K562 (cell line): ENCODE measurements at places on chromosomes 5 and 9.
A peak's percentile ranks its signal among the peaks of the same experiment; 100 is the strongest.

GRCh38 chr5:38117784-38118479, 140.4 kb upstream of the EGFLAM start:
- DNase-seq = no peak

DNA sequence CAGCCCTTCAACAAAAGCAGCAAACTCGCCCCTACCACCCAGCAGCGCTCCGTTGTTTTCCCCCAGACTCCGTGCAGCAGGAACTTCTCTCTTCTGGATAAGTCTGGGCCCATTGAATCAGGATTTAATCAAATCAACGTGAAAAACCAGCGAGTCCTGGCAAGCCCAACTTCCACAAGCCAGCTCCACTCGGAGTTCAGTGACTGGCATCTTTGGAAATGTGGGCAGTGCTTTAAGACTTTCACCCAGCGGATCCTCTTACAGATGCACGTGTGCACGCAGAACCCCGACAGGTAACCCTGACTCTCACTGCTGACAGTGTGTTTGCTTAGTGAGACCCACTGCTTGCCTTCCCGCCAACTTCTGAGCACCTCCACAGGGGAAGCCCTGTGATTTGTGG, 81.8 kb downstream of the PRDM6 start:
- DNase-seq = no peak

DNA sequence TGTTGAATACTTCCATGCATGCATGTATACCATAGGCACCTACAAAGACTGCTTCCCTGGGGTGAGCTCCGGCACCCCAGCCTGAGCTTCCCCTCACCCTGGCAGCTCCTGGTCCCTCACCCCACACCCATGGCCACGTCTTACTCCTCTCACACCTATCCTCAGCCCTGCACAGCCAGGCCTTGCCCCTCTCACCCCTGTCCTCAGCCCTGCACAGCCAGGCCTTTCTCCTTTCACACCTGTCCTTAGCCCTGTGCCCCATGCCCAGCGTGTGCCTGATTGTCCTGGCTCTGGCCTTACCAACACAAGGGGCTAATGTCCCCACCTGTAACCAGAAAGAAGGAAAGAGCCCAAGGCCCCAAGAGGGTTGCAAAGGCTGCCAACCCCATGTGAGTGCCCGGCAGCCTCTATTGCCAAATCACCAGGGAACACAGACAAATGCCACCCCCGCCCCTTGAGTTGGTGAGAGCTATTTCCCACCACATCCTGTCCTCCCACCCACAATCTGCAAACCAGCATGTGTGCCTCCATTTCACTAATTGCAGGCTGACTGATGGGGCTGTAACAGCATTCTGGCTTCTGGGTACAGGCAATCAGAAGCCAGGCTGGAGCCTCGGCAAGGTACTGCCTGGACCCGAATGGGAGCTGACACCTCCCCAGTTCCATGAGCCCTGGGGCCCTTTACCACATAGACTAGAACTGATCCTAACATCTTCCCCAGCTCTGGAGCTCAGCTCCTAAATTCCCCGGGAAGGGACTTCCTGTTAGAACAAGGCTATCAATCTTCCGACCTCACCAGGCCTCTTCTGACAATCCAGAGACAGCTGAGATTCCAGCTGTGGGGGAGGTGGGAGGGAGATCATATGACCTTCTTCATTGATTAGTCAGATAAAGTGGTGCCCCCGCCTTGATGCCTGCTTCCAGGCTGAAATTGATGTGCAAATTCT, 78.2 kb downstream of the FAM114A2 start:
- no peak for DNase-seq

DNA sequence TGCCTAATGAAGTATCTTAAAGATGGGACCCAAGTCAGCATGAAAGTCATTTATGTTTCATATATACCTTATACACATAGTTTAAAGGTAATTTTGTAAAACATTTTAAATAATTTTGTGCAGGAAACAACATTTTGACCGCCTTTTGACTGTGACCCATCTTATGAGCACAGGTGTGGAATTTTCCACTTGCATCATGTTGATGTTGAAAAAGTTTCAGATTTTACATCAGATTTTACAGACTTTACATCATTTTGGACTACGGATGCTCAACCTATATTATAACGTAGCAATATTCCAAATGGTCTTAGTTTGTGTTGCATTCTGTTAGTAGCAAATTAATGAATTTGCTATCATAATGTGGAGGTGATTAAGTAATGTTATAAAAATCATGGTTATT, 21.7 kb upstream of the FAM120AOS start:
- DNase-seq = no peak

DNA sequence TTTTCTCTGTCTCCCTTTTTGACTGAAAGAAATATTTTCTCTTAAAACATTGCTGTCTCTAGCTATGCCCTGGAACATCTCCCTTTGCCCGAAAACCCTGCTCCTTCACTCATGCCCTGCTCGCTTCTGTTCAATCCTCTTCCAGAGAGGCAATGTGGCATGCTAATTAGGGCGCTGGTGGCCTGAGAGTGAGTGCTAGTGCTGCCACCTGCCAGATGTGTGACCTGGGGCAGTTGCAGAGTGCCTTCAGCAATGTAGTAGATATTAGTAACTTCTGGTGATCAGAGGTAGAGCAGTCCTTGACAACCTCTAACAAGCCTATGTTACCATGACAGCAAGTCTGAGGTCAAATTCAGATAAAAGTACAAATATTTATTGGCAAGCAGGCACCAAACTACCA, 119.5 kb upstream of the OSMR start:
- no peak for DNase-seq

GRCh38 chr5:139760066-139761056, 35.2 kb upstream of the PSD2 start:
- no peak for DNase-seq

- no peak for DNase-seq
These were observed 63.5 kb downstream of the ENC1 start for GRCh38 chr5:74576941-74577456.

DNA sequence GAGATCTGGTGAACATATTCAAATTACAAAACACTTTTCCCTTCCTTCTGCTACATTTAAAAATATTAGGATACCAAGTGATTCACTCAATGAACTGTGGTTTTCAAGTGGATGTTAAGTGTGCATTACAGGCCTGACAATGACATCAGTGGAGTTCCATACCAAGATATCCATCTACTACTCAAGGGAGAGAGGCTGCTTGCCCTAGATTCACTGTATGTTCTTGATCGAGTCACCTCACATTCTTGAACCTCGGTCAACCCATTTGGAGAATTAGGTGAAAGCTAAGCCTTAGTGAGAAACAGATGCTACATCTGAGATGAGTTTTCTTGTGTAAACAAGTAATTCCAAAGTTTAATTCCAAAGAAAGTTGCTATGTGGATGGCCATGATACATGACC, 142.2 kb downstream of the FGF10 start:
- DNase-seq = no peak

GRCh38 chr9:115050002-115050490, 67.9 kb downstream of the TNC start:
- no peak for DNase-seq

DNA sequence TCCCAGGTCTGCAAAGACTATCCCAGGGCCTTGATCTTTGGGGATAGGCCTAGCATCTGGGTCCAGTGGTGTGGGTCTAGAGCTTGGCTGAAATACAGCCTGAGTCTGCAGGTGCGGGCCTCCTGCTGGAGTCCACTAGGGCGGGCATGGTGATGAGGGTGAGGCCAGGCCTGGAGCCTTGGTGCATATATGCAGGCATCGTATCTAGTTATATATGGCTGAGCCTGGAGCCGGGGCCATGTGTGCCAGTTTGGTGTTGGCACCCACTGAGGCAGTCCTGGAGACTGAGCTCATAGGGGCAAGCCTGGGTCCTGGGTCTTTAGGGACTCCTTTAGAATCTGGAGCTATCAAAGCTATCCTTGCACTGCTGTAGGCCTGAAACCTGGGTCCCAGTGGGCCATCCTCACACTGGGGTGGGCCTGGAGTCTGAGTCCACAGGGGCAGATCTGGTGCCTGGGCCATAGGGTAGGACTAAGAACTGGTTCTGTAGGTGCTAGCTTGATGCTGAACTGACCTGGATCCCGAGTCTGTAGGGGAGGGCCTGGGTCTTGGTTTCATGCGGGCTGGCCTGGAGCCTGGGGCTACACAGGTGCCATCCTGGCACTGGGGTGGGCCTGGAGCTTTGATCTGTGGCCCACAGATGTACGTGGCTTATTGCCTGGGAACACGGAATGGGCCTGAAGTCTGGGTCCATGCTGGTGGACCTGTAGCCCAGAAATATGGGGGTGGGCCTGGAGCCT, 346.5 kb upstream of the MEF2C start:
- no peak for DNase-seq

DNA sequence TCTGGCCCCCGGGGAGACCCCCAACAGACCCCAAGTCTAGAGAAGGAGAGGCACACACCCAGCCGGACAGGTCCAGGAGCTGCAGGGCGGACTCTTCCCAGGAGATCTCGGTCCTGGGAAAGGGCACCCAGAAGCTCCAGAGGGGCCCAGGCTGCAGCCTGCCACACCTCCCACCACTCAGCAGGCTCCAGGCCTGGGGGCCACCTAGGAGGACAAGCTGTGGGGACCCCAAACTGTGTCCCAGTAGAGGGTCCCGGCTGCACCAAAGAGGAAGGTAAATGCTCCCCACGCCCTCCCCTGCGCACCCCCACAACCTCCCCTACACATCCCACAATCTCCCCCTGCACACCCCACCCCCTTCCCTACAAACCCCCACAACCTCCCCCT, 48.5 kb downstream of the PLEKHG4B start:
- DNase-seq = no peak

- DNase-seq = no peak
These were observed 127.0 kb downstream of the ADAMTS12 start for GRCh38 chr5:33764786-33765185.

DNA sequence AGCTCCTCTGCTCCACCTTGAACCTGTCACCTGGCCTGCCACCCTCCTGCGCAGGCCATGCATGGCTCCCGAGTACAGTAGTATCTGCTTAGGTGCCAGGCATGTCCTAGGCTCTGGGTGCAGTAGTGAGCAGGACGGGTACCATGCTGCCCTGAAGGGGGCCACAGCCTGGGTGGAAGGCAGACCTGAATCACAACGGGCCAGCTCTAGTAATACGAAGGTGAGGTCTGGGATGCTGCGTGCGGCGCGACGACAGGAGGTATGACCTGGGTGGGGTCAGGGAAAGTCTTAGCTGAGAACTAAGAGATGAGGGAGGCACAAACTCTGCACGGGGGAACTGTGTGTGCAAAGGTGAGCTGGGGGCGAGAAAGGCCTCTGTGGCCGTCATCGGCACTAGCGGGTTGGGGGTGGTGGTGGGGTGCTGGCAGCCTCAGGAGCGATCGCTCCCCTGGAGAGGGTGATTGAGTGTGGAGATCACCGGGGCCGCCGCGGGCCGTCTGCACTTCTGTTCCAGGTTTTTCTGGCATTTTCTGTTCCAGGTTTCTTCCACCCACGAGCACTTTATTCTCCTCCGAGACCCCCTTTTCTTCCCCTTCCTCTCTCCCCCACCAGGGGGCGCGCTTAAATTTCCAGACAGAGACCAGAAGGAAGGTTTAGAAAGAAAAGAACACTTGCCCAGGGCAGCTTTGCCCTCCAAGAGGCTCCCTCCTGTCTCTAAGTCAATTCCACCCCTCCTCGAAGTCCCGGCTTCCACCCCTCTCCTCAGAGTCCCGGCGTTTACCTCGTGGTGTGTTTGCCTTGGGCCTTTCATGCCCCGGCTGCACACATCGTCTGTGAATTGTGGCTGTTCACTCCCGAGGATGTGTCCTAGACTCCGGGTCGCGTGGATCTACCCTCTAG, 15.1 kb downstream of the PDLIM4 start:
- peak; percentile 69 for DNase-seq

GRCh38 chr5:141713616-141714309, 31.7 kb upstream of the ARAP3 start:
- DNase-seq = no peak

- no peak for DNase-seq
These were observed 57.0 kb upstream of the ABCA1 start for GRCh38 chr9:104984948-104985347.

- DNase-seq = no peak
These were observed 61.2 kb upstream of the RXRA start for GRCh38 chr9:134265078-134265477.
